Chondrocyte (in vitro differentiated cells): ENCODE measurements at places on chromosomes 13 and 19. TPM values are rescaled to one million over a fixed set of nuclear protein-coding genes. Genes with fewer than 3 reads are reported as not detected.

DNA sequence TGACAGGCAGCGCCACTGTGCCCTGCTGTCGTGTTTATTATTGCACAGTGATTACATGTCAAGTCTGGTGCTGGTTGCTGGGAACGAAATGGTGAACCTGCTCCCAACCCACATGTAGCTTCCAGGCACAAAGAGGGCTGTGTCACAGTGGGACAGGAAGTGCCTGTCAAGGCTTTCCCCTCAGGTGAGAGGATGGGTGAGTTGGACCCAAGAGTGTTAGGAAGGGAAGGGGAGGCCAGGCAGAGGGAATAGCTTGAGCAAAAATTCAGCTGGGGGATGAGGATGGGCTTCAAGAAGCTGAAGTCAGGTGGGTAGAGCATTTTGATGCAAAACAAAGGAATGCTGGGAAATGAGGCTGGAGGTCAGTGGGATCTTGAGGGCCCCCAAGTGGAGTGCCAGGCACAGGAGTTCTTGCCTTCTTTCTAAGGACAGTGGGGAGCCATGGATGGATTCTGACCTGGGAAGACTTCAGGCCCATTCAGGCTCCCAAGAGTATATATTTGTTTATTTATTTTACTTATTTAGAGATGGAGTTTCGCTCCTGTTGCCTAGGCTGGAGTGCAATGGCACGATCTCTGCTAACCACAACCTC, 8.5 kb upstream of the QTRT1 start:
- DNase-seq, result no peak

DNA sequence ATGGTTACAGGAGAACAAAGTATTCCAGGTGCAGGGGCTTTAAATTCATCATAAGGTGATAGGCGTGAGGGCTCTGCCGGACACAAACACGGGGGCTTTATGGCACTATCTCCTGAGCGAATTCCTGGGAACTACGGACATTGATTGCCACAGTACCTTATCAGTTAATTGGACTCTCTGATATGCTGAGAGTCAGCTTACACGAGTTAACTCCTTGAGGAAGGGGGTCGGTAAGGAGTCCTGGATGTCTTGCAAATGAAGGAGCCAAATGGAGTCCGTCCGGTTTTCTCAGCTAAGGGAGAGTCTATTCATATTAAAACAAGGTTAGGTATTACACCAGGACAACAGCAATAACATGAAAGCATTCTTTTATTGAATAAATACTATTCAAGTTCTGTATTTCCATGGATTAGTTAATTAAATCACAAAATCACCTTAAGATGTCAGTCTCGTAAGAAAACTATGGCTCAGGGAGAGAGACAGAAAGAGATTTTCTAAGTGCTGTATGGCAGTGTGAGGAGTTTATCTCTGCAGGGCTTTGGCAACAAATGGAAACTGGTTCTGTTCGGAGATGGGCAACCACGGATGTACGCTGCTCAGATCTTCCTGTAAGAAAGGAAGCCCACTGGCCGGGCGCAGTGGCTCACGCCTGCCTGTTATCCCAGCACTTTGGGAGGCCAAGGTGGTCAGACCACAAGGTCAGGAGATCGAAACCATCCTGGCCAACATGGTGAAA, 26.2 kb upstream of the HIF3A start:
- DNase-seq, result no peak

The CLEC17A gene
- not detected in 3 replicates for total RNA-seq

DNA sequence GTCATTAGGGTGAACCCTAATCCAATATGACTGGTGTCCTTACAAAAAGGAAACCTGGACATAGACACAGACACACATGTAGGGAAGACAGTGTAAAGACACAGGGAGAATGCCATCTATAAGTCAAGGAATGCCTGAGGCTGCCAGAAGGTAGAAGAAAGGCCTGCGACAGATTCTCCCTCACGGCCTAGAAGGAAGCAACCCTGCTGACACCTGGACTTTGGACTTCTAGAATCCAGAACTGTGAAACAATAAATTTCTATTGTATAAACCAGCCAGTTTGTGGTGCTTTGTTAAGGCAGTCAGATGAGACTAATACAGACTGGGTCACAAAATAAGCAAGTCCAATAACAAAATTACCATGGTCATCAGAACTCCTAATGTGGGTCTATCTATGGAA, 120.4 kb downstream of the ENOX1 start:
- no peak for DNase-seq

GRCh38 chr13:94813920-94814475, 101.7 kb upstream of the SOX21 start:
- DNase-seq, result no peak

DNA sequence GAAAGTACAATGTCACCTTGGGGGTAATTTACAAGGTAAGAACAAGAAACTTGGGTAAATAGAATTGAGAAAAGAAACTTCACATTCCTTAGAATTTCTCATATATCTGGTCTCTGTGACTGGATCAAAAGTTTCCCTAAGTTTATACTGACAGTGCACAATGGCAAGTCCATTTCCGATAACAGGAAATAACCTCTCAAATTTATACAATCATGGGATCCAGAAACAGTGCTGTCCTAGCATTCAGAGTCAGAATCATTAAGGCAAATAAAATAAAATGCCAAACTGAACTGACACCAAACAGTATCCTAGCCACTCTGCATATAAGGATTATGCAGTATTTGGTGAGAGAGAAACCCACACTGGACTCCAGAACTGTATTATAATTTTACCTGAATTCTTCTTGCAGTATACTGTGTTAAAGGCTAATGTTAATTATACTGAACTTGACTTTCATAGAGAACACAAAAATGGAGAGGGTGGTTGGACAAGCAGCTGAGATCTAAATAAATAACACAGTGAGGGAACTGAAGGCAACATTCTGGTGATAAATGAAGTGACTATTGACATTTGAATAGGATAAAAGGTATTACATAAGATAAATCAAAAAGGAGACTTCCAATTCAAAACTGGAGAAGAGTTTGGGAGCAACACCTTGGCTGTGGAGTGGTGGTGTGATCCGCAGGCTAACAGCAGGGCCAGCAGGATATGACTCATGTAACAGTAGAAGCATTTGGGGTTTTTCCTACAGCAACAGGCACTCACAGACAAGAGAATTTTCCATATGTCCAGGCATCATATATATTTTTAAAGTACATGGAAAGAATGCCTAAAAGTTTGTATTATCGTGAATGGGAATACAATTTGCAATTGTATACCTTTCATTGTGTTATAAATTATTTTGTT, 932.5 kb upstream of the MIR17HG start:
- DNase-seq, result no peak

GRCh38 chr19:51511353-51511752, 9.8 kb upstream of the SIGLEC12 start:
- no peak for DNase-seq

The FAM216B gene
- total RNA-seq, result not detected in 3 replicates

- DNase-seq, result no peak
Measured at GRCh38 chr19:36051637-36052036, 2.4 kb downstream of the THAP8 start.

DNA sequence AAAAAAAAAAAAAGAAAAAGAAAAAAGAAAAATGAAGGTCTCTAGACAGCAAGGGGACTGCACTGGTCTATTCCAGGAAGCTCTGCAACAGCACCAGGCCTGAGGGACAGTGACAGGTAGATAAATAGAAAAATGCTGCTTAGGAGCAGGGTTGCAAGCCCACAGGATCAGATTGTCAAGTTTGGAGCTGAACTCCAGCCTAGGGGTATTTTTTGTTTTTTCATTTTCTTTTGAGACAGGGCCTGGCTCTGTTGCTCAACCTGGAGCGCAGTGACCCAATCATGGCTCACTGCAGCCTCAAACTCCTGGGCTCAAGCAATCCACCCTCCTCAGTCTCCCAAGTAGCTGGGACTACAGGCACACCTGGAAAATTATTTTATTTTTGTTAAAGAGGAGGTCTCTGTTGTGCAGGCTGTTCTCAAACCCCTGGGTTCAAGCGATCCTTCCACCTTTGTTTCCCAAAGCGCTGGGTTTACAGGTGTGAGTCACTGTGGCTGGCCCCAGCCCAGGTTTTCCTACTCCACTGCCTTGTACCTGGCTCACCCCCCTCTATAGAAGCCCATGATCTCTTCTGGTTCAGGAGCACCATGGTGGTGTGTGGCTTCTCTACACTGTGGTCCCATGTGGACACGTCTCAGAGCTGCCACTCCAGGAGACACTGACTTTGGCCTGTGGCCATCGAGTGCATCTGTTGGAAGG, 23.9 kb downstream of the POP4 start:
- peak; percentile 25 for DNase-seq

DNA sequence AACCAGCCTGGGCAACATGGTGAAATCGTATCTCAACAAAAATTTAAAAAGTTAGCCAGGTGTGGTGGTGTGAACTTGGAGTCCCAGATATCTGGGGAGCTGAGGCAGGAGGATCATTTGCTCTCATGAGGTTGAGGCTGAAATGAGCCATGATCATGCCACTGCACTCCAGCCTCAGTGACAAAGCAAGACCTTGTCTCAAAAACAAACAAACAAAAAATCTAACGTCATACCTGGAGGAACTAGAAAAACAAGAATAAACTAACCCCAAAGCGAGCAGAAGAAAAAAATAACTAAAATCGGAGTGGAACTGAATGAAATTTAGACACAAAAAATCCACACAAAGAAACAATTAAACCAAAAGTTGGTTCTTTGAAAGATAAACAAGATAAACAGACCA, 1885.1 kb downstream of the OLFM4 start:
- DNase-seq, result no peak

DNA sequence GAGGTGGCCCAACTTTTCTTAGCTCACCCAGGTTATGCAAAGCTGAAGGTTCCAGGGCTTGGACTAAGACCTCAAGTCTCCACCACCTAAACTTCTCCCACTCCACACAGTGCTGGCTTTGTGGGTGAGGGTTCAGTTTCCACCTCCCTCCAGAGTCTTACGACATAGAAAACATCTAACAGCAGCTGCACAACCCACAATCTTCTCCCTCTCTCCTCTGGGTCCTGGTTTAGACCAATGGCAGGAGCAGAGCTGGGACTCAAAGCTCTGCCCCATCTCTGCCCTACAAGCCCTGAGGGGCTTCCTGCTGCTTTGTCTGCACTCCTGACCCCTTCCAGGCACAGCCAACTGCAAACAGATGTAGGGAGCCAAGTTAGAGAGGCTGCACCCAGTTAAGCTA, 16.0 kb downstream of the IRGC start:
- DNase-seq, result no peak

GRCh38 chr13:33509642-33510229, 224.2 kb upstream of the STARD13 start:
- no peak for DNase-seq
